AG08395 (cell line): ENCODE measurements at places on chromosomes 3 and 15.

- no peak for DNase-seq
Observed at GRCh38 chr15:100852630-100853029, 27.0 kb upstream of the ALDH1A3 start.

DNA sequence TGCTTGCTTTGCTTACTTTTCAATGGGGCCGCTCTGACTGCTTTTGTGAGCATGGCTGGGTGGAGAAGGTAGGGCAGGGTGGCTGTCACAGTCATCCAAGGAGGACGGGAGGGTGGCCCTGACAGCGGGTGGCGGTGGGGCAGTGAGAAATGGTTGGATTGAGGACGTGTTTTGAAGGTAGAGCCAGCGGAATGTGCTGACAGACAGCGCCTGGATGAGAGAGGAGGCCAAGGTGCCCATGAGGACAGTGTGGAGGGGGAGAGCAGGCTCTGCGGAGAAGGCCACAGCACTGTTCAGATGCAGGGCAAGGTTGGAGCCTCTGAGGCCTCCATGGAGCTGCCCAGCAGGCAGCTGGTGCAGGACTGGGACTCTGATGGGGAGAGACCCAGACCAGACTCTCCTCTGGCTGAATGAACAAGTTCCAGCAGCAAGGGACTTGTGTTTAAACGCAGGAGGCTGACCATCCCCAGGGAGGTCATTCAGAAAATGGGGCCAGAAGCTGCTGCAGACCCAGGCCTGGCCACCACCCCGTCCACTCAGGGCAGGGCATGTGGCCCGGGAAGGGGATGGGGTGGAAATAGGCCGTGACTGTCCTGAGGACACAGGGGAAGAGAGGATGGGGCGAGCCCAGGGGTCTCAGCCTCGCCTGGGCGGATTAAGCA lies 120.3 kb upstream of the PRR20G start:
- DNase-seq, result no peak

DNA sequence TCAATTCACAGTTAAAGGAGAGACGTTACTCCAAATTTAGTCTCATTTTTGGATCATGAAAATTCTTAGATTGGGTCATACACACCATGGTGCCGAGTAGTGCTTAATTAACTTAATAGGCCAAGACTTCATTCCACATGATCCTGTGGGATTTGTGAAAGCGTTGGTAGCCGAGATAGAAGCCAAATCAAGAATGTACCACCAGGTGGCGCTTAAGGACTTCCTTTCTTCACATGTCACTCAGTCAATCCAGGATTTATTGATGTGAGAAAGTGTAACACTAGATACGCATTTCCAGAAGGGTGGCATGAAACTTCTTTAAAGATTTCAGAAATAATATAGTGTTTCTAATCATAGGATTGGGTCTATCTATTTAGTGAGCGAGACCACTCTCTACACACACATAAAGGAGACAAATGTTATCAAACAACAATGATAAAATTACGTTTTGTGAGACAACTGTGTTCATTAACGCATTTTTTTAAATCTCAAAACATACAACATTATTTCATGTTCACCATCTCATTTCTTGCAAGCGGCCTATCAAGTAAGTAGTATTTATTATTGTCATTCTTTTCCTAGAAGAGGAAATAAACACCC lies 436.1 kb downstream of the CHL1 start:
- no peak for DNase-seq

DNA sequence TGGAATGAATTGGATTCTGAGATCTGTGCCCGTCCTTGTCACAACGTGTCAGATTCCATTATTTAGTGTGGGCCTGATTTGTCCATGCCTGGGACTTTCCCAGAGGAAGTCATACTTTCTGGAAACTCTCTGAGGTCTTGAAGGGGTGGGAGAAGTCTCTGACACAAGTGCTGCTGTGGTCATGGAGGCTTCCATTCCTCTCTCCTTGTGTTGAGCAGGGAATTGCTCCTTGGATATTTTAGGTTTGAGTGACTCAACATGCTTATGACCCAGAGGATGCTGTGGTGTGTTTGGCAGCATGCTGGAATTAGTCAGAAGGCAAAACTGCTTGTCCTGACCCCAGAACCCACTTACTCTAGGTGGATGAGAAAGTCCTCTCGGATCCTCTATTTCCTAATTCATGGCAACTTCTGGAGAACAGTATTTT lies 132.1 kb downstream of the LPP start:
- DNase-seq, result peak; percentile 96

- no peak for DNase-seq
Observed at GRCh38 chr3:189673535-189673934, 42.3 kb downstream of the TP63 start.

DNA sequence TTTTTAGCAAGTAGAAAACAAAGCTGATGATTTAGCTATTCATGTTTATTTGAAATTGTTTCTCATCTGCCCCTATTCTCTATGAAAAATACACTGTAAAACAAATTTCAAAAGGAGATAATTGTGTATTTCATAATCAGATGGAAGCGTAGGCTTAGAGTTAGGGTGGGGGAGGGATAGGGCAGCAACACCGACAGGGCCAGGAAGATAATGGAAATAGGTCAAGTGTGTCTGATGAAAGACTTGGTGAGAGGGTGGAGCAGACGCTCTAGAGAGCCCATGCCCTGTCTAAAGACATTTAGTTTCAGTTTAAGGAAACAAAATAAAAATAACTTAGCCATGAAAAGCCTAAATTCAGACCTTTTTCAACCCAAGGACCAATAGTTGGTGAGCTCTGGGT lies 51.6 kb upstream of the ARL6 start:
- no peak for DNase-seq

DNA sequence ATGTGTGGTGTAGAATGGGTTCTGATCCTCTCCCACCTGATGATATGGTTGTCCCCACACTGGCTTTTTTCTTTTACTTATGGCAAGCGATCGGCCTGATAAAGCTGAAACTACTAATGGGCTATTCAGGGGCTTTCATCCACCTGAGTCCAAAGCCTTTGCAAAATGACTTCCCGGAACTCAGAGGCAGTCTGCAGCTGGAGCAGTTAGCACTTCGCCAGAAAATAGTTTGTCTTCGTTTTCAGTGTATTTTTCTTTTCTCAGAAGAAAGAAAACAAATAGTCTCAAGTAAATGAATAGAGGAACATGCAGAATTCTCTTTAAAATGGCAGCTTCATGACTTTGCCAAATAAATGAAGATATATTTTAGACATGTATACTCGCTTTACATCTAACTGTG lies 306.0 kb upstream of the ADAMTS9 start:
- DNase-seq, result no peak

- no peak for DNase-seq
Observed at GRCh38 chr3:143914257-143914656, 57.4 kb upstream of the DIPK2A start.

DNA sequence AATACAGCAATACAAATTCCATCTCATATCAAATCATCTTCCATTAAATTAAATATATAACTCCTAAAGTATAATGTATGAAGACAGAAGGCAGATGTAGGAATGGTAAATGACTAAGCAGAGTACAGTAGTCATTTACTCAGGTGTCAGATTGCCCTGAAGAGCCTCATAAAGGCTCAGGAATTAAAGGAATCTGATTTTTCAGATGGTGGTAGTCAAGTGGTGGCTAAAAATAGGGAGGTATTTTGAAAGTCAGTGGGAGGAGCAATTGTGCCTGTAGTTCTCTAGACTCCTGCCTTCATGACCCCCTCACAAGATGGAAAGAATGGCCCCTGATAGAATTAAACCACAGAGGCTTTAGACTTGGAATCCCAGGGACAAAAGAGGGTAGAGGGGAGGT lies 142.7 kb upstream of the SYNPR start:
- DNase-seq, result no peak

GRCh38 chr3:37891227-37891626 lies 29.5 kb downstream of the CTDSPL start:
- no peak for DNase-seq

- DNase-seq, result no peak
Observed at GRCh38 chr3:192161661-192162060, 565.7 kb downstream of the FGF12 start.

DNA sequence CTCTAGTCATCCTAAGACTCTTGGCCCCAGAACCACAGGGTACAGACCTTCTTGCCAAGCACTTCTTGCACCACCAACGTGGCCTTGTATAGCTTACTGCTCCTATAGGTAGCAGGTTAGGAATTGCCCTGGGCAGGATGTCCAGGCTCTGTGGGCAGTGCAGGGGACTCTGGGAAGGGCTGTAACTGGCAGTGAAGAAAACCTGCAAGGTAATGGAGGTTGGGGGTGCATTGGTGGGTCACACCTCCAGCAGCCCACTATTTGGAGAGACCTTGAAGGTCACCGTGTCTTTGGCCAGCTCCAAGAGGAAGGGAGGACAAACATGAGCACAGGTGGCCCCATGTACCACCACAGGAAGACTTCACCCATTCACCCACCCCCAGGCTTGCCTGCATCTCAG lies 21.3 kb upstream of the XYLB start:
- DNase-seq, result no peak

DNA sequence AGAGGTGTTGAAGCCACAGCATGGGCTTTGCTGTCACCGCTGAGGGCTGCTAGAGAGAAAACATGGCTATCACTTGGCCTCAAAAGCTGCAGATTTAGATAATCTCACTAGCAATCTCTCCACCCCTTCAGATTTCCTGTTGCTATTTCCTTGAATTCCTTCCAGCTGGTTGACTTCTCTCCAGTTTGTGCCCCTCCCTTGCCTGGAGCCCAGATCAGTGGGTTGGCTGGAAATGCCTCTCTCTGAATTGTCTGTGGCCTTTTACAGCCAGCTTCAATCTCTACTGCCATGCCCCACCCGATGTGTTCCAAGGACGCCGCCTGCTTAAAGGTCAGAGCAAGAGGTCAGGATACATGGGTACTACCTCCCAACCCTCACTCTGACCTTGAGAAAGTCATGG lies 294.1 kb downstream of the NTRK3 start:
- no peak for DNase-seq

GRCh38 chr3:12963922-12964701 lies 109.1 kb downstream of the IQSEC1 start:
- peak; percentile 43 for DNase-seq
